Left cardiac atrium (tissue), 4 donors: ENCODE measurements at places on chromosomes 6 and 20. TPM values are rescaled to one million over a fixed set of nuclear protein-coding genes. Genes with fewer than 3 reads are reported as not detected.

- no peak for DNase-seq
Observed at GRCh38 chr6:79201983-79202382, 32.5 kb downstream of the HMGN3 start.

- no peak for DNase-seq
Observed at GRCh38 chr20:20480126-20480525, 112.2 kb downstream of the INSM1 start.

Gene ZC3H12D
- total RNA-seq, result 0.47 TPM

Gene VEGFA
- total RNA-seq, result 168 TPM

Gene NKAIN2
- 2.4 TPM for total RNA-seq

DNA sequence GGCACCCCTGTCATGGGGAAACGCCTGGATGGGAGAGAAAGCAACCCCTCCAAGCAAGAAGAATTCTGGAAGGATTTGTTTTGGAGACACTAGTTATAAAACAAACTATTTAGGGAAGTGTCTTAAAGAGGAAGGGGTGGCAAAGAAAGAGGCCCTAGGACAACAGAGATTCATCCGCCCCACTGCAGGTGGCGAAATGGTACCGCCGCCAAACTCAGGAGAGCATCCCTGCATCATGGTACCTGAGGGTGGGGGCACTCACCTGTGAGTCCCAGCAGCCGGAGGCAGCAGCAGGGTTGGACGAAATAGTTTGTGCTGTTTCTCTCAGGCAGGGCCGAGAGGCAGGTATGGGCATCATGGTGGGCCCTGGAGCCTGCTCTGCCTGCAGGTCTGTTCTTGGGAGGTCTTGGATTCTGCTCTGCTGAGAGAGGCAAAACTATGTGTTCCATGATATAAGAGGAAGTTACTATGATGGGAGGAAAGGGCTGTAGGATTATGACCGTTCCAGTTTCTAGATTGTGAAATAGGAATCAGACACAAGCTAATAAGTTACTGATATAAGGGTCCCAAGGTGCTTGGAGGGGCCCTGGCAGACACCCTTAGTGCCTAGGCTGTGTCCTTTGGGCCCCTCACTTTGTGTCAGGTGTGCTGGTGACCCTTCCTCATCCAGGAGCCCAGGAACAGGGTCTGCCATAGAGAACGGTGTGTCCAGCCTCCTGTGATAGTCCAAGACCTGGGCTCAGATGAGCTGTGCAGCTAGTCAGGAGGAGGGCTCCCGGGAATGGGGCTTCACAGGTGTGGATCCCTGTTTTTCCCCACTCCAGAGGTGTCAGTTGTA is 20.4 kb downstream of the SIRPD start:
- DNase-seq, result no peak

DNA sequence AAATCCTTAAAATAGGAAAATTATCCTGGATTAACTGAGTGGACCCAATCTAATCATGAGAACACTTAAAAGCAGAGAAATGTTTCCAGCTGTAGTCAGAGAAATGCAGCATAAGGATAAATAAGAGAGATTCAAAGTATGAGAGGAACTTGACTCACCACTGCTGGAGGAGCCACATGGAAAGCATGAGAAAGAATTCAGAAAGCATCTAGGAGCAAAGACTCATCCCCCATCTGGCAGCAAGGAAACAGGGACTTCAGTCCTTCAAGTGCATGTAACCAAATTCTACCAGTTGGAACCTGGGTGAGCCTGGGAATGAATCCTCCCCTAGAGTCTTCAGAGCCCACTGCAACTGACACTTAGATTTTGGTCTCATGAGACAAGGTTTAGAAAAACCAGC is 33.7 kb downstream of the RNF146 start:
- DNase-seq, result no peak

DNA sequence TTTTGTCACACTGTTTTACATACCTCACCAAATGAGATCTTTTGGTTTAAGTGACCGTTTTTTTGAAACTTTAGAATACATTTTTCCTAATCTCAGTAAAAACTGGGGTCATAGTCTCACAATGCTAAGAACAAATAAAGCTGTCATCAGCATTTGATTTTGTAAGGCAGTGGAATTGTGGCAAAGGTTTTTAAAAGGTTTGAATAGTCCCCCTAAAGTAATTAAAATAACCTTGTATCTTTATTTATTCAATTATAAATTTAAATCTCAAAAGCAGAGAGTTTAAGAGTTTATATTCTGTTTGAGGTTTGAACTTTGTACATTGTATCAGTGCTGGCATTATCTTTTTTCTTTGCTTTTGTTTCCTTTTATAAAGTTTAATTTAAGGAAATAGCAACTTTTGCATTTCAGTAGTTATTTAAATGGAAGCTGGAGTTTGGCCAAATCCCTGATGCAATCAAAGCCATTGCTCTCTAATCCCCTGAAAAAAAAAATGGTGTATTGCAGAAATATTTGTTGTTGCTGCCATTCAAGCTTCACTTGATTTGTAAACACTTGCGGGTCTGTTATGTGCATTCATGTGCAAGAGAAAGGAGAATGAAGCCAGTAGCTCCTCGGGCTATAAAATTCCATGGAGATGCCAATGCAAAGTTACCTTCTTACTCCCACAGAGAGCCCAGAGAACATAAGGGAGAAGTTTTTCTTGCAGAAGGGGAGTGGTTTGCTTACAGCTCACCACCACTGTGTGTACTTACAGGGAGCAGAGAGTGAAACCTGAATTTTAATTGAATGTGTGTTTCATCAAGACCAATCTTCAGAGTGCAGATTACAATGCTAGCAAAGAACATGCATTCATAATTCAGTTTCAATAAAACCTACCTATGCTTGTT is 391.8 kb downstream of the ARHGAP18 start:
- DNase-seq, result peak; percentile 16

Gene BMP7
- 29.3 TPM for total RNA-seq

- DNase-seq, result no peak
Observed at GRCh38 chr20:37643400-37643799, 50.4 kb upstream of the CTNNBL1 start.

DNA sequence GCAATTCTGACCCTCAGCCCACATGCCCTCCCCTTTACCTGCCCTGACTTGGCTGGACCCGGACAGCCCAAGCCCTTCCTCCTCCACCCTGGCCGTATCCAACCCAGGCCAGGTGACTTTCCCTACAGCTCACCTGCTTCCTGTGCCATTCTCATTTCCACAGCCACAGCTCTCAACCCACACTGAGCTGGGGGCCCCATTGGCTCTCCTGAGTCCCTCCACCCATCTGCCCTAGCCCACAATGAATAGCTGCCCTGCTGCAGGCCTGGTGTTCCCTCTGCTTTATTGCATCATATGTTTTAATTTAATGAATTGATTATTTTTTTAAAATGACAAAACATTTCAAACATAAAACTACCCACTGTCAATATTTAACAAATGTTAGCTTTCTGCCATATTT is 118.5 kb upstream of the BACH2 start:
- DNase-seq, result no peak

DNA sequence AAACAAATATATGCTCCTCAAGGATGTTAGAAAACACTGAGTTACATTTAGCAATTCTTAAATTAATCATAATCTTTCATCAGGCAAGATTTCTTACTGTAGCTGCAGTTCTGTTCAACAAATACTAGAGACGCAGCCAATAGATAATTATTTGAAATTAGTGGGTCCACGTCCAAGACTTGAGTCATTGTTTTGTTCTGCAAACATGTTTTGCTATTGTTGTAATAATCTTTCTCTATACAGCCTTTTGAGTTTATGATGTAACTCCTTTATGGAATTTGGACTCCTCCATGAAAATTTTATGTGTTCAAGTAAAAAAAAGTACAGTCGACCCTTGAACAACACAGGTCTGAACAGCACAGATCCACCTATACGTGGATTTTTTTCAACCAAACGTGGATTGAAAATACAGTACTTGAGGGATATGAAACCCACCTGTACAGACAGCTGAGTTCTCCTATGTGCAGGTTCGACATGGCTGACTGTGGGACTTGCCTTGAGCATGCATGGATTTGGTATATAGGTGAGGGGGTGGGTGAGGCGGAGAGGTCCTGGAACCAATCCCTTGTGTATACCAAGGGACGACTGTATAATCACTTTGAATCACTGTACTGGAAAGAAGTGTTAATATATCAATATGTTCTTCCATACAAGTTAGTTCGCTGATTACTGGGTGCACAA is 41.3 kb upstream of the SLC22A16 start:
- no peak for DNase-seq

- no peak for DNase-seq
Observed at GRCh38 chr6:43708860-43709653, 21.5 kb upstream of the MRPS18A start.

Gene LY6G6C
- not detected for total RNA-seq

DNA sequence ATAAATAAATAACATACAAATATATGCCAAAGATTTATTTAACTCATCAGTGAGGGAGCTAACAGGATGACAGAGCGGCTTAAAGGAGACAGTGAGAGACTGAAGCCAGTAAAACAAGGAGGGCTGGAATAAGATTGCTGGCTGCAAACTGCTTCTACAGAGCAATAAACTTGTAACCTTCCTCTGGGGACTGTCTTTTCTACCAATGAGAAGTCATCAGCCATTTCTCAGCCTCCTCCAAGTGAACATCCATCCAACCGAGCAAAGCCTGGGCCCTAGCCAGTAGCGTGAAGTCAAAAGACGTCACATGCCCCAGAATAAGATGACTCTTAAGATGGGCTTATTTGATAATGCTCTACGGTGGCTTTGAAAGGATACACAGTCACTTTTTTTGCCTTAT is 42.5 kb downstream of the CPXM1 start:
- no peak for DNase-seq

GRCh38 chr6:136425793-136426192 is 124.4 kb downstream of the MAP7 start:
- no peak for DNase-seq

GRCh38 chr6:157143890-157144798 is 179.2 kb downstream of the TMEM242 start:
- no peak for DNase-seq

DNA sequence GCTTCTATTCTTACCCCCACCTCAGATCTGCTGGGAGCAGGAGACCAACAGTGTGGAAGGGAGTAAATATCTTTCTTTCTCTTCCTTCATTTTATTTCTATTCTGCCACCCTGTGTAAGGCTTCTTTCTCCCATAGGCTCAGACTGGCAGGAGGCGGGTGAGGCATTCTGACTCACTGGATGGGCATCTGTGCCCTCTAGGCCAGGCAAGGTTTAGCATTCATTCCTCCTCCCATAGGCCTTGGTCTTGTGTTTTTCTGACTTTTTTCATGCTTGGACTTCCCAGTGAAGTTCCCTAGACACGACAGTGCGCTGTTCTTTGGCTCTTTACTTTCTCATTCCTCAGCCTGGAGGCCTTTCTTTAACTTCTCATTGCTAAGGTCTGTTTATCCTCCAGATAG is 235.2 kb downstream of the SYNE1 start:
- DNase-seq, result no peak

GRCh38 chr20:58058421-58059259 is 169.8 kb downstream of the ANKRD60 start:
- no peak for DNase-seq

Gene MCHR2
- total RNA-seq, result not detected

GRCh38 chr6:139525415-139525814 is 151.0 kb upstream of the CITED2 start:
- DNase-seq, result no peak

- no peak for DNase-seq
Observed at GRCh38 chr6:167104388-167104787, 18.5 kb upstream of the CCR6 start.

- DNase-seq, result no peak
Observed at GRCh38 chr6:130893277-130893676, 66.1 kb downstream of the SMLR1 start.

Gene SLC22A16
- 0.26 TPM for total RNA-seq

- peak; percentile 75 for DNase-seq
Observed at GRCh38 chr6:53956068-53956711, 155.1 kb upstream of the MLIP start.

Gene ADA
- total RNA-seq, result 11.3 TPM

Gene COX7A2
- 689 TPM for total RNA-seq

DNA sequence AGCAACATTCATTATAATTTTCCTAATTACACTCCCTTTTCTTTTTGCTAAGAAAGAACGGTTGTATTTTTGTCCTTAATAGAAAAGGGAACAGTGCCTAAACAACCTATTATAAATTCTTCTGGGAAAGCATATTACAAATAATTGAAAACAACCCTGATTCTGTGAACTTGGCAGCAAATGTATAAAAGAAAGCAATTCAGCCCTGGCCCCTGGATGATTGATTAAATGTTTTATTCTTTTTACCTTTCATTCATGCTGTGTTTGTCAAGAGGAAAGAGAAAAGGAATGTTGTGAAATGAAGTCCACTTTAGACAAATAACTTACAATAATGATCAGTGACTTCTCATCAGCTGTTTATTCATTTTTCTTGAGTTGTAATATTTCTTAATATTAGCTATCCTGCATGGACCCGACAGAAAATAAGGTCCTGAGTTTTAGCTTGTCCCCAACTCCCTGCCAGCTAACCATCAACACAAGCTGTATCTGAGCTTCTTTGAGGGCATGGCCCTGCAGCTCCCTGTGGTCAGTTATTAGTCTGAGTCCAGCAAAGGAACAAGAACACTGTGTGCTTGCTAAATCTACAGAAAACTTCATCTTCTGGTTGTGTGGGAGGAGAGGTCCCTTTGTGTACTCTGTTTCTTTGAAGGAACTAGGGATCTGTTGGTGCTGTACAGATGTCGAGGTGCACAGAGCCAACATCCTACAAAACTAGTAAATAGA is 248.2 kb downstream of the LAMA2 start:
- peak; percentile 46 for DNase-seq

Gene RWDD1
- 61.5 TPM for total RNA-seq

GRCh38 chr6:52876056-52876787 is 33.3 kb downstream of the GSTA3 start:
- DNase-seq, result no peak
